GM12878 (cell line): ENCODE measurements at places on chromosomes 12 and 14.

DNA sequence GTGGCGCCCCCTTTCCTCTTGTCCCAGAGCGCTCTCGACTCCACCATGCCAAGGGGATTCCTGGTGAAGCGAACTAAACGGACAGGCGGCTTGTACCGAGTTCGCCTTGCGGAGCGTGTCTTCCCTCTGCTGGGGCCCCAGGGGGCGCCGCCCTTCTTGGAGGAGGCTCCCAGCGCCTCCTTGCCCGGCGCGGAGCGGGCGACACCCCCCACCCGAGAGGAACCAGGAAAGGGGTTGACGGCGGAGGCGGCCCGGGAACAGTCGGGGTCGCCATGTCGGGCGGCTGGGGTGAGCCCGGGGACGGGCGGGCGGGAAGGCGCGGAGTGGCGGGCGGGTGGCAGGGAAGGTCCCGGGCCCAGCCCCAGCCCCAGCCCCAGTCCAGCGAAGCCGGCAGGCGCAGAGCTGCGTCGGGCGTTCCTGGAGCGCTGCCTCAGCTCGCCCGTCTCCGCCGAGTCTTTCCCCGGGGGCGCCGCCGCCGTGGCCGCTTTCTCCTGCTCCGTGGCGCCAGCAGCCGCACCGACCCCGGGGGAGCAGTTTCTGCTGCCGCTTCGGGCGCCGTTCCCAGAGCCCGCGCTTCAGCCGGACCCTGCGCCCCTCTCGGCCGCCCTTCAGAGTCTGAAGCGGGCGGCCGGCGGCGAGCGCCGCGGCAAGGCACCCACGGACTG, 376 bp downstream of the INSM2 start:
- peaks cover 16% of the 10 kb centered on the region for H3K27me3 ChIP-seq
- H3K4me1 ChIP-seq: peaks cover 8% of the 10 kb centered on the region
- no peak for DNase-seq
- H3K27ac ChIP-seq: no peak overlapping the region
- H3K4me3 ChIP-seq: peak overlapping the region; percentile 70

- no peak for DNase-seq
- no peak overlapping the region for H3K4me3 ChIP-seq
- H3K36me3 ChIP-seq: no peaks in the 10 kb centered on the region
- H3K4me1 ChIP-seq: no peaks in the 10 kb centered on the region
- no peak overlapping the region for H3K27ac ChIP-seq
Measured at GRCh38 chr12:1827826-1828805, 7.8 kb downstream of the LRTM2 start.

DNA sequence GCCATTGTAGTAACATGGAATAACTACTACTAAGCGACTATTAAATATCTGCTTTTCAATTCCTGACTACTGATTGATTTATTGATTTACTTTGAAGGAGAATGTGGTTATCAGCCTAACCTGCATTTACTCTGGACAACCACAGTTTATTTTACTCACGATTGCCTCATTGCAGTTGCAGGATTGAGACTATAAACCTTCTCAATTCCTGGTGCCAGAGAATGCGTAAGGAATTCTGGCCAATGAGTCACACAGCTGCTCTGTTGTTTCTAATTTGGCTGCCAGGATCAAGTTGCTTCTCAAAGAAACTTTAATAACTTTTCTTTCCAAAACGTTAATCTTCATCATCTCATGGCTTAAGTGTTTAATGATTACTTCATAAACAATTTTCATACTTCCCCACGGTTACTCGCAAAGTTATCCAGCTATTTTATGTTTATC, 13.1 kb upstream of the TMTC1 start:
- H3K4me1 ChIP-seq: no peaks in the 10 kb centered on the region
- no peak overlapping the region for H3K27ac ChIP-seq
- H3K4me3 ChIP-seq: no peak overlapping the region
- no peaks in the 10 kb centered on the region for H3K27me3 ChIP-seq
- no peaks in the 10 kb centered on the region for H3K36me3 ChIP-seq
- DNase-seq: no peak

DNA sequence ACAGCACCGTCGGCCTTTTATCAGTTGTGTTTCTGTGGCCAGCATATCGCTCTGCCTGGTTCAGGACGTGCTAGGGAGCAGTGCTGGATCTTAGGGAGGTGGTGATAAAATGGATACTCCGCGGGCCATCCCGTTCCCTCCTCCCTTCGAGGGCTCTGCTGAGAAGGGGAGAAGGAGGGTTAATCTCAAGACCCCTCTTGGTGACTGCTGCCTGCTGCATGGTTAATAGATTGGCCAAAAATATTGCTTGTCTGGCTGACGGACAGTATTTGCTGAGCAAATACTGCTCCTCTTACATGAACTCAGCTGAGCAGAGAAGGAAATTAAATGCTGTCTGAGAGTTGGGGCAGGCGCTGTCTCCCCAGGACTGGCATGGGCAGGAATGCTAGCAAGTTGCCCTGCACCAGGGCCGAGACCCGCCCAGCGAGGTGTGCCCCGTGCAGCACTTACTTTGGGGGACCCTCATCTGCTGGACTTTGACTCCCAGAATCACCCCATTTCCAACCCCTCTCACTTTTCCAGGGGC, 1.2 kb downstream of the FBRSL1 start:
- no peak for DNase-seq
- peak overlapping the region; percentile 75 for H3K4me3 ChIP-seq
- H3K4me1 ChIP-seq: peaks cover 45% of the 10 kb centered on the region
- H3K27me3 ChIP-seq: no peaks in the 10 kb centered on the region
- no peak overlapping the region for H3K27ac ChIP-seq
- no peaks in the 10 kb centered on the region for H3K36me3 ChIP-seq

GRCh38 chr12:78088391-78088832, 257.7 kb downstream of the NAV3 start:
- no peak overlapping the region for H3K27ac ChIP-seq
- H3K36me3 ChIP-seq: no peaks in the 10 kb centered on the region
- no peaks in the 10 kb centered on the region for H3K4me1 ChIP-seq
- H3K27me3 ChIP-seq: no peaks in the 10 kb centered on the region

GRCh38 chr12:84813780-84814663, 98.6 kb downstream of the SLC6A15 start:
- H3K4me1 ChIP-seq: no peaks in the 10 kb centered on the region
- no peak overlapping the region for H3K27ac ChIP-seq
- no peak overlapping the region for H3K4me3 ChIP-seq
- H3K36me3 ChIP-seq: no peaks in the 10 kb centered on the region

DNA sequence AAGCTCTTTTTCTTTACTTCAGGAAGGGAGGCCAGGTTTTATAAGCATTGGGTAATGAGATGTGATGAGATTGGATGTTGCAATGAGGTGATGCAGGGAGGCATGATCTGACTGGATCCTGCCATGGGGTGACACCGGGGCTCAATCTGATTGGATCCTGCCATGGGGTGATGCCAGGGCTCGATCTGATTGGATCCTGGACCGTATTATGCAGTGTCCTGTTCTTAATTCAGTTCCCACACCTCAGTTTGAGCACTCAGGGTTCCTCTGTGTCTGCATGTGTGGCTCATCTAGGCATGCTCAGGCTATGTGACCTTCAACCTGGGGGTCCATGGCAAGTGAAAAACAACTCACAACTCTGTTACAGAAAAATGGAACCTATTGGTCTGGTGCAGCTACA, 166.4 kb downstream of the SLC15A4 start:
- H3K4me3 ChIP-seq: no peak overlapping the region
- H3K36me3 ChIP-seq: no peaks in the 10 kb centered on the region
- H3K27ac ChIP-seq: no peak overlapping the region
- no peaks in the 10 kb centered on the region for H3K27me3 ChIP-seq

- no peak for DNase-seq
- H3K4me1 ChIP-seq: no peaks in the 10 kb centered on the region
- no peak overlapping the region for H3K4me3 ChIP-seq
Measured at GRCh38 chr12:98579347-98579746, 14.1 kb upstream of the SLC25A3 start.

- H3K27ac ChIP-seq: no peak overlapping the region
- peaks cover 6% of the 10 kb centered on the region for H3K4me1 ChIP-seq
- H3K4me3 ChIP-seq: peak overlapping the region; percentile 62; the same call in 1 of the 2 replicates
- no peaks in the 10 kb centered on the region for H3K36me3 ChIP-seq
- H3K27me3 ChIP-seq: no peaks in the 10 kb centered on the region
Measured at GRCh38 chr12:119989361-119989730, 310 bp downstream of the BICDL1 start.

DNA sequence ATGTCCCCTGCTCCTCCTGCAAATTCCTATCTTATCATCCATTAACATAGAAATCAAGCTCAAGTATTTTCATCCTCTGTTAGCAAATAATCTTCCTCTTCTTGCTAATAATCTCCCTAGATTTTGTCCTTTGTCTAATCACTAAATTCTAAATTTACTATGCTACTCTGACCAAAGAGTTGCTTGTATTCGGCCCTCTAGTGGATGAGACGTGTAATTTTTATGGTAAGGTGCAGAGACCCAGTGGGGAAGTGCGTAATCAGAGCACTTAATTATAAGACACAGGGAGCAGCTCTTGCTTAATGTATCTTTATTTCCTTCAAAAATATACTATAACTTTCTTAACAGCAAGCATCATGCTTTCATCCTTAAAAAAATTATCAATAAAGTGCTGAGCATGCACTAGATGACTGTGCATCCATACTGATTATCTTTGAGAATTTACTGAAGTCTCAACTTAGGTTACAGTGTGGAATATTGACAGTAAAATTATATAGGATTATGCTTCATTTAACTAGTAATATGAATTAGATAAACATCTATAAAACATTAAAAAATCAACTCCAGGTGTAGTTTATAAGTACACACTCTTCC, 212.6 kb downstream of the SLC16A7 start:
- H3K4me3 ChIP-seq: no peak overlapping the region
- no peak overlapping the region for H3K27ac ChIP-seq
- no peaks in the 10 kb centered on the region for H3K36me3 ChIP-seq
- H3K4me1 ChIP-seq: no peaks in the 10 kb centered on the region
- no peaks in the 10 kb centered on the region for H3K27me3 ChIP-seq
- DNase-seq: no peak

DNA sequence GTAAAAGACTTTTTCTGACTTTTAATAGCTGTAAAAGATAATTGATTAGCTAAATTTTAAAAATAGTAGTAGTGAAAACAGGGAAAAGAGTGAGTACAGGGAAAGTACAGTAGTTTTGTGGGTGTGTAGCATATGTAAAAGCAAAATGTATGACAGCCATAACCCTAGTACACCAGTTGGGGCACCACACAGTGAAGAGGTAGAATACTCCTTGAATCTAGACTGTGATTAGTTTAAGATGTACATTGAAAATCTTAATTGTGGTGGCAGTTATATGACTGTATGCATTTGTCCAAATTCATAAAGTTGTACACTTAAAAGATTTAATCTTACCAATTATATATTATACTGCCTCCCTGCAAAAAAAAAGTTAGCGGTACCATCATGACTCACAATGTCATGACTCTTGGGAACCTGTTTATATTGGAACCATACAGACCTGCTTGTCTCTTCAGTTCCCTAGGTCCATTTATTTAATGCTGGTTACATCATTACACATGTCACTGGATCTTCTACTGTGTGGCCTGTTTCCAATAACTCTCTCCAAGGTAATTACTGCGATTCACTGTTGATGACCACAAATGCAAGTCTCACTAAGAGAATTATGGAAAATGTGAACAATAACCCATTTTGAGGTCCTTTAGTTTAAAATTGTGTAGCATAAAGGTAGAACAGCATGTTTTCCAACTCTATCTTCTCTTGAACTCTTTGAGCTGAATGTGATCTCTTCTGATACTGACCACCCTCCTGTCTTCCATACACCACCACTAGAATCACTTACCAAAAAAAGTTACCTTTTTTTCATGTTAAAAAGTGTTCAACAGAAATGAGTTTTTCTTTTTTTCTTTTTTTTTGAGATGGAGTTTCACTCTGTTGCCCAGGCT, 264.2 kb upstream of the AMIGO2 start:
- H3K36me3 ChIP-seq: no peaks in the 10 kb centered on the region
- H3K4me3 ChIP-seq: no peak overlapping the region
- no peak overlapping the region for H3K27ac ChIP-seq
- no peaks in the 10 kb centered on the region for H3K27me3 ChIP-seq
- H3K4me1 ChIP-seq: no peaks in the 10 kb centered on the region
- DNase-seq: no peak
